ENCODE measurements at places on chromosomes 2 and 18. TPM values are rescaled to one million over a fixed set of nuclear protein-coding genes. Genes with fewer than 3 reads are reported as not detected.

The ABCA12 gene
- under 0.01 TPM for total RNA-seq

The GAREM2 gene
- 1.3 TPM for total RNA-seq

The EVA1A gene
- total RNA-seq: 32.1 TPM

The RGPD3 gene
- 0.29 TPM for total RNA-seq

The DBI gene
- 160 TPM for total RNA-seq

The DSC2 gene
- not detected for total RNA-seq

The REG1B gene
- not detected for total RNA-seq

The TRMT61B gene
- total RNA-seq: 11.1 TPM

The CREG2 gene
- 0.83 TPM for total RNA-seq

The NGEF gene
- total RNA-seq: 0.44 TPM

The CNOT9 gene
- 40.7 TPM for total RNA-seq

The RUFY4 gene
- not detected for total RNA-seq

The CCDC85A gene
- total RNA-seq: 0.66 TPM

The HOXD8 gene
- total RNA-seq: 0.44 TPM

The LCT gene
- under 0.01 TPM for total RNA-seq

The KLHL30 gene
- 0.66 TPM for total RNA-seq

The ERBB4 gene
- total RNA-seq: 0.17 TPM

The HSPE1 gene
- 139 TPM for total RNA-seq

The SIX3 gene
- not detected for total RNA-seq
